ENCODE measurements at places on chromosomes 6 and 20.

- no peaks in the 10 kb centered on the region for H3K27me3 ChIP-seq
- no peak for DNase-seq
- H3K4me1 ChIP-seq, result peaks cover 3% of the 10 kb centered on the region
- H3K4me3 ChIP-seq, result no peak overlapping the region
- no peaks in the 10 kb centered on the region for H3K36me3 ChIP-seq
These were observed 274.8 kb upstream of the BTBD3 start for GRCh38 chr20:11642866-11643265.

GRCh38 chr6:139082370-139082769, 52.5 kb upstream of the HECA start:
- DNase-seq, result no peak
- H3K27me3 ChIP-seq, result no peaks in the 10 kb centered on the region
- H3K36me3 ChIP-seq, result no peaks in the 10 kb centered on the region
- no peak overlapping the region for H3K4me3 ChIP-seq
- H3K27ac ChIP-seq, result no peak overlapping the region

GRCh38 chr6:21332077-21332476, 261.5 kb upstream of the SOX4 start:
- H3K27me3 ChIP-seq, result no peaks in the 10 kb centered on the region
- H3K4me1 ChIP-seq, result peaks cover 13% of the 10 kb centered on the region
- H3K4me3 ChIP-seq, result no peak overlapping the region
- H3K36me3 ChIP-seq, result no peaks in the 10 kb centered on the region
- no peak for DNase-seq
- H3K27ac ChIP-seq, result no peak overlapping the region

DNA sequence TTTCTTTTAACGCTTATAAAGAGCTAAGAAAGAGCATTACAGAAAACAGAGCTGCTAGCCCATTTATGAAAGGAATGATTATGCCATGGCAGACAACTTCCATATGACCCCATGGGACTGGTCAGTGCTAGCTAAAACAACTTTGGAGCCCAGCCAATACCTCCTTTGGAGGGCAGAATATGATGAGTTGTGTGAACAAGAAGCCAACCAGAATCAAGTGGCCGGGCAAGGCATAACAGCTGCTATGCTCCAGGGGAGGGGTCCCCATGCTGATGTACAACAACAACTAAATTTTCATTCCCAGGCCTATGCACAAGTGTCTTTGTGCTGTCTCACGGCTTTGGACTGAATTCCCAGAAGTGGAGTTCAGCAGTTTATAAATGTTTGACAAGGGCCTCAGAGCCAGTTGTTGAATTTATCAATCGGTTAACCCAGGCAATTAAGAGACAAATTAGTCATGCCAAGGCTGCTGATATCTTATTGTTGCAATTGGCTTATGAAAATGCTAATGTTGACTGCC, 65.0 kb upstream of the ASCC3 start:
- H3K4me1 ChIP-seq, result no peaks in the 10 kb centered on the region
- no peak overlapping the region for H3K4me3 ChIP-seq
- peaks cover 3% of the 10 kb centered on the region for H3K36me3 ChIP-seq
- no peaks in the 10 kb centered on the region for H3K27me3 ChIP-seq
- H3K27ac ChIP-seq, result no peak overlapping the region

GRCh38 chr6:144758602-144759001, 473.5 kb downstream of the UTRN start:
- peaks cover 7% of the 10 kb centered on the region for H3K36me3 ChIP-seq
- H3K4me1 ChIP-seq, result no peaks in the 10 kb centered on the region
- H3K27ac ChIP-seq, result no peak overlapping the region
- no peak overlapping the region for H3K4me3 ChIP-seq
- DNase-seq, result no peak

Measured in neural crest cell (in vitro differentiated cells).